ENCODE measurements at places on chromosomes 13 and 19.
A peak's percentile ranks its signal among the peaks of the same experiment; 100 is the strongest.

GRCh38 chr19:14030997-14031718, 404 bp upstream of the IL27RA start:
- DNase-seq, result no peak

DNA sequence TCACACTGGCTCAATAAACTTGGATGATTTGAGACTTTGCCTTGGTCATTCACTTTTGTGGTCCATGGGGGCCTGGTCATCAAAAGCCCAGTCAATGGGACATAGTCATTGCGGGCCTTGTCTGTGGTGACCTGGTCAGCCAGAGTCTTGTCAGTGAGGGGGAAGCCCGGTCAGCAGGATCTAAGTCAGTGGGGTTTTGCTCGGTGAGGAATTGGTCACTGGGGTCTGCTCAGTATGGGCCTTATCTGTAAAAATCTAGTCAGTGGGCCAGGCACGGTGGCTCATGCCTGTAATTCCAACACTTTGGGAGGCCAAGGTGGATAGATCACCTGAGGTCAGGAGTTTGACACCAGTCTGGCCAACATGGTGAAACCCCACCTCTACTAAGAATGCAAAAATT, 63.7 kb upstream of the TPM4 start:
- DNase-seq, result no peak

DNA sequence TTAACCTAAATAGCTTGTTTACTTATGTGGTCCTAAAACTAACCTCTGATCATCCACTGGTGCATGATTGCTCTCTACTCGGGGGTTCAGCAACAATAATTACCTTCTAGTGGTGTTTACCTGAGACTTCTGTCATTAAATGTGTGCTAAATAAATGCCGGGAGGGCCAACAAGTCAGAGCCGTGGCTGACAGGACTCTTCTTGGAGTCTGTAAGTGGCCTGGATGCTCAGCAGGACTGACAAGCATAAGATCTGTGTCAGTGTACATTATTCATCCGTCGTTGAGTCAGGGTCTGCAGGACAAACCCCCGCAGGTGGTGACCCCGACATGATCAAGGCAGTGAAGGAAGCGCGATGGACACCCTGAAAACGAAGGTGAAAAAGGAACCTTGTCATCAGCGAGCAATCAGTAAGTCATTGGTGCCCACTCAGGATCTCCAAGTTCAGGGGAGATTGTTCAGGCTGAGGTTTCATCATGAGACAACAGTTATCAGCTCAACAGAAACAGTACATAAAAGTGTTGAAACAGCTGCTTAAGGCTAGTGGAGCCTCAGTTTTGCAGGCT, 1466.9 kb downstream of the UQCRFS1 start:
- DNase-seq, result no peak

GRCh38 chr13:71727042-71727441, 140.0 kb downstream of the DACH1 start:
- no peak for DNase-seq

DNA sequence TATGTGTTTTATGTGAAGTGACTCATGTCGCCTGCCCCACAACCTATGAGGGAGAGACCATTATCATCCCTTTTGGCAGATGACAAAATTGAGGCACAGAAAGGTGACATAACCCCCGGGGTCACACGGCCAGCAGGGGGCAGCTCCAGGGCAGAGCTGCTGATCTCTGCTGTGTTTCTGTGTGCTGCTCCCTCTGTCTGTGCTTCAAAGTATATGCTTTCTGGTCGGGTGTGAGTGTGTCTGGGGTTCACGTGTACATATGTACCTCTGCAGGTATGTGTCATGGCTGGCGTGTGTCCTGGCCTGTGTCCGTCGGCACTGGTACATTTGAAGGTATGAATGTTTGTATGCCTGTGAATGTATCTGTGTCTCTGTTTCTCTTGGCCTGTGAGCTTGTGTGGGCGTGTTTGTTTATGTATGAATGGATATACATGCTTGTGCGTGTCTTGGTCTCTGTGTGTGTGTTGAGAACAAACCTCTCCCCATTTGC, 7.1 kb downstream of the LIPE start:
- DNase-seq, result peak; percentile 33

GRCh38 chr19:16185768-16186123, 536 bp downstream of the FAM32A start:
- peak; percentile 67 for DNase-seq

DNA sequence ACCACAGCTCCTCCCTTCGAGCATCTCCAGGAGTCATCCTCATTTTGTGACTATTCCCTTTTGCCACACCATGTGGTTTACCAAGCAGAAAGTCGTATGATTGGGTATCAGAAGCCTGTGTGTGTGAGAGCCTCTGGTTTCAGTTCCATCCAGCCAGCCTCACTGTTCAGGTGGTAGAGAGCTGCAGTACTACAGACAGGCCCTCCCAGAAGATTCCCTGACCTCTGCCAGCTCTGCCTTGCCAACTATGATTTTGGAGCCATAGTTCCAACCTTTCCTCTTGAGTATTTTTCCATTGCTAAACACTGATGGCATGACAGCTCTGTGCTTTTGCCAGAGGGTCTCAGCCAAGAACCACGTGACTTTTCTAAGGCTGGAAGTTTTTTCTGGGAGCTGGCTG, 82.5 kb downstream of the DHRS12 start:
- DNase-seq, result peak; percentile 14

- no peak for DNase-seq
Observed at GRCh38 chr13:95123726-95124125, 177.5 kb downstream of the ABCC4 start.

GRCh38 chr13:112056284-112056727, 10.6 kb upstream of the SOX1 start:
- no peak for DNase-seq

DNA sequence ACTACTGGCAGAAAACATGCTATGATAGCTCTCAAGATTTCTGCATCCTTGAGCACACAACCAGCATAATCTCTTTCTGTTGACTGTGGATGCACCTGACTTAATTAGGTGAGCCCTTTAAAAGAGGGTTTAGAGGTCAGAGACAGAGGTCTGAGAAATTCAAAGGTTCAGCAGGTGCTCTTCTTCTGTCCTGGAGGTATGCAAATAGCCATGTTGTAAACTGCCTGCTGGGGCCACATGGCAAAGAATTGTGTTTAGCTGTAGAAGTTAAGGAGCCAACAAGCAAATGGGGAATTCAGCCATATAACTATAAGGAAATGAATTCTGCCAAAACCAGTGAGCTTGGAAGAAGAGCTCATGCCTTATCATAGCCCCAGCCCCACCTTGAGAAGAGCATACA, 11.6 kb upstream of the DCLK1 start:
- DNase-seq, result no peak

DNA sequence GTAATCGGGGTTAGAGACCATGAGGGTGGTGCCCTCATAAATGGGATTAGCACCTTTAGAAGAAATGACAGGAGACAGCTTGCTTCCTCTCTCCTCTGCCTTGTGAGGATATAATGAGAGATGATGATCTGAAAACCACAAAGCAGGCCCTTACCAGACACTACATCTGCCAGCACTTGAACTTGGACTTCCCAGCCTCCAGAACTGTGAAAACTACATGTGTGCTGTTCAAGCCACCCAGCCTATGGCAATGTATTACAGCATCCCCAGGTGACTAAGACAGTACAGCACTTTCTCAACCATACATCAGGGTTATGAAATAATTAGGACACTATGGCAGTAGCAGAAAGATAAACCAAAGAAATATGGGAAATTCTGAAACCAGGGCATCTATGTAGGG, 7.4 kb downstream of the ZNF564 start:
- DNase-seq, result no peak

DNA sequence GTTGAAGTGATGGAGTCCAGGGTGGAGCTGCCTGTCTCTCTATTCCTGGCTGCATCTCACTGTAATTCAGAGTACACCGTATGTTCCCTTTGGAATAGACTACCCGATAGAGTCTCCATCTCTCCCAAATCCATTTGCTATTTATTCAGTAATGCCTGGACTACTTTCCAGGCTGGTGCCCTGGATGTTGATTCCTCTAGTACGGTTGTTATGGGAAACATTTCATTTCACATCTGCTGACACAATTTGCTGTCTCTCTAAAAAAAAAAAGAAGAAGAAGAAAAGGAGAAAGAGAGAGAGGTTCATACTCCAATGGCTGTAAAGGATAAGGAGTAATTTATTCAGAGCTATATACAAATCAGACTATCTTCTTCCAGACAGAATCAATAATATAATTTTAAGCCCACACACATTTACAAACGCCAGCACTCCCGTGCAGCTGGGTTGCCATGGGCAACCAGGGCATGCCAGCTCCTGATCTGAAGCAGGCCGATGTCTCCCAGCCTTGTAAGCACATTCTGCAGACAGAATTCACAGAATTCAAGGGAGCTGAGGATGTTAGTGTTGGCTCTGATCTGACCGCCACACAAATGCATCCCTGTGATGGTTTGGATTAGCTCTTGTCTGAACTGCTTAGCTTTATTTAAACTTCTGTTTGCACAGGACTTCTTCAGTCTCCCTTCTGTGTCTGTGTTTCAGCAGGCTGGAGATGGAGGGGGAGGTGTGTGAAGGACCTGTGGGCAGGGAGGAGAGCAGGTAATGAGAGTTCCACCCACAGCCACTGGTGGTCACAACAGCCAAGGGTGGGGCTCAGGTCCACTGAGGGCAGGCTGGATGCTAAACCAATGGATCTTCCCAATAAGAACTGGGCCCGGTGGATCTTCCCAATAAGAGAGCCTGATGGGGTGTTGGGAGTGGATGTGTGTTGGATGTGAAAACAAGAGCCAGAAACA, 66.0 kb downstream of the TEX26 start:
- peak; percentile 86 for DNase-seq

- DNase-seq, result no peak
Observed at GRCh38 chr19:57786286-57786685, 16.8 kb downstream of the ZNF586 start.

DNA sequence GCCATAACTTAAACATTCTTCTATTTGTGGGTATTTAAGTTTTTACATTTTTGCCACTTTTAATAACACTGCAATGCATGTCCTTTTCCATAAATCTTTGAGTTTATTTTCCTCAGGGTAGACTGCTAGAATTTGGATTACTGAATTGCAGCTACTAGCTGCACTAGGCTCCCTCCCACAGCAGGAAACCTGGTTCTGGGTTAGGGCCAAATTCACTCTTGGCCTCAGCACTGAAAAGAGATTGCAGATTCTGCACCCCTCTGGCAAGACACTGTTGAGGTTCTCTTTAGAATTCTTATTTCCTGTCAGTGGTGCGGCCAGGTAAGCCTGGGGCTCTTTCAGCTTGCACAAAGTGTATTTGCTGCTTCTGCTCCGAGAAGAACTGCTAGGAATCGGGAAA, 155.7 kb downstream of the ENOX1 start:
- peak; percentile 8 for DNase-seq

DNA sequence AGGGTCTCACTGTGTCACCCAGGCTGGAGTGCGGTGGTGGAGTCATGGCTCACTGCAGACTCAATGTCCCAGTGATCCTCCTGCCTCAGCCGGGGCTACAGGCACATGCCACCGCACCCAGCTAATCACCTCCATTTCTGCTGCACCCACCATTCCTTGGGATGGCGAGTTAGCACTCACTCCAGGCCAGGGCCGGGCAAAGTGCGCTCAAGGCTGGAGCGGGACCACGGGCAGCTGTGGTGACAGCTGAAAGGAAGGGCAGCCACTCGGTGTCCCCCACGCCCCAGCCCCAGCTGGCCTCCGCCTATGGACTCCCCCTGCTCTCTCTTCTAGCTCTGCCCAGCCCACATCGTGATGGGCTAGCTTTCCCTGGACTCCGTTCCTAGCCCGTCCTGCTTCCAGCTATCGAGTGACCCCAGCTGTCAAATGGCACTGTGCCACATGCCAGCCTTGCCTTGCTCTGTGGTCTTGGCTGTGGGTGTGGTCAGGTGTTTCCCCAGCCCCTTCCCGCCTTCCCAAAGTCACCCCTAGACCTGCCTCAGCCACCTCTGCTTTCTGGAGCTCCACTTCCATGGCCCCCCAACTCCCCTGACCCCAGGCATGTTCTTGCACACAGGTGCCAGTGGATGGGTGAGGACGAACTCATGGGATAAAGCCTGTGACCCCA, 4.1 kb downstream of the MICOS13 start:
- no peak for DNase-seq

- DNase-seq, result no peak
Observed at GRCh38 chr19:50022823-50023222, 2.3 kb downstream of the VRK3 start.

DNA sequence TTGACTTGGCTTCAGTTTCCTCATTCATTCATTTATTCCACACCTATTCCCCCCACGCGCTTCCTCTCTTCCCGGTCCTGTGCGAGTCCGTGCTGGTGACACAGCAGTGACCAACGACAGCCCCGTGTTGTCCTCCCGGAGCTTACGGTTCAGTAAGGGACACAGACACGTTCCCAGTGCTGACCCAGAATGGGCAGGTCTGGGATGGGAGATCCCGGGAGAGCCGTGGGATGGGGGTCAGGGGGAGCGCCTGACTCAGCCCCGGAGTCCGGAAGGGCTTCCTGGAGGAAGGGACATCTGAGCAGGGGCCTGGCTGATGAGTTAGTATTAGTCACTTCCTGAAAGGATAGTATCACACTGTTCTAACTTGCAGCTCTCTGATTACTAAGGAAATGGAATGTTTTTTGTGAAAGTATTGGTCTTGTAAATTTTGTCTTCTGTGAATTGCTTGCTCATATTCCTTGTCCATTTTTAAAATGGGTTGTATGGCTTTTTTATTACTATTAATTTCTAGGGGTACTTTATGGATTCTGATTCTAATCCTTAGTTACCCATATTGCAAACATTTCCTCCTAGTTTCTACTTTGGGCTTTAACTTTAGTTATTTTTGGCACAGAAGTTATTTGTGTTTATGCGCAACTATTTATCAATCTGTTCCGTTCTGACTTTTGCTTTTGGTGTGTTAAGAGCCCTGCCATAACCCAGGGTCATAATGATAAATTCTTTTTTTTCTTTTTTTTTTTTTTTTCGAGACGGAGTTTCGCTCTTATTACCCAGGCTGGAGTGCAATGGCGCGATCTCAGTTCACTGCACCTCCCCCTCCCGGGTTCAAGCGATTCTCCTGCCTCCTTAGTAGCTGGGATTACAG, 708 bp upstream of the ERCC1 start:
- DNase-seq, result peak; percentile 76

DNA sequence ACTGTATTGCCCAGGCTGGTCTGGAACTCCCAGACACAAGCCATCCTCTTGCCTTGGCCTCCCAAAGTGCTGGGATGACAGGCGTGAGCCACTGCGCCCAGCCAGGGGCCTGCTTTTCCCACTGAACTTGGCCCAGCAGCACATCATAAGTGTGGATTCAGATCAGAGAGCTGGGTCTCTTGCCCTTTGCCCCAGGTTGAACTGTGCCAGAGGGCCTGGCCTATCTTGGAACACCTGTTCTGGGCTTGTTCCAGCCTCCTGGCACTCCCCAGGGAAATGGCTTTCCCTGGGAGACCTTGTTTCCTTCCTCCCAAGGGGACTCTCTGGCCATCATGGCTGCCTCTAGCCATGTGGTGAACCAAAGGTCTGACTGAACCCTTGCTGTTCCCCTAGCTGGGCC, 3.4 kb downstream of the CC2D1A start:
- no peak for DNase-seq

- peak; percentile 78 for DNase-seq
Observed at GRCh38 chr13:74115133-74115532, 19.1 kb downstream of the KLF12 start.

GRCh38 chr19:35029737-35030256, 473 bp upstream of the SCN1B start:
- DNase-seq, result no peak

Data from astrocyte of the hippocampus (primary cell).